T-helper 22 cell (primary cell): ENCODE measurements at places on chromosomes 6 and 20.

- DNase-seq, result no peak
Measured at GRCh38 chr20:11502061-11502460, 415.6 kb upstream of the BTBD3 start.

DNA sequence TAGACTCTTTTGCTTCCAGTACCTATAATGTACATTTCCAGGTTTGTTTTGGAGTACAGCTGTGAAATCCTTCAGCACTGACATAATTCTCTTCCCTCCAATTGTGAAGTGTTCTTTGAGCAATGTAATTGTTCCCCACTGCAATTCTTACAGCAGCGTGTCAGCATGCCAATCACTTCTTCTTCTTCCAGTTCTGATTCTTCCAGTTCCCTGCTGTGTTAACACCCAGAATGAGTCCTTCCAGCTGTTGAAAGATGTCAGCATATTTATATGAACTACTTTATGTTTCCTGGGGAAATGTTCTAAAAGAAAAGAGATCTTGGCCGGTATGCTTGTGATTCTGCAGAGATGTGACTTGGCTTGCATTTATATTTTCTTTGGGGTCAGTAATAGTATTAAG, 213.9 kb downstream of the UNC5CL start:
- DNase-seq, result no peak

DNA sequence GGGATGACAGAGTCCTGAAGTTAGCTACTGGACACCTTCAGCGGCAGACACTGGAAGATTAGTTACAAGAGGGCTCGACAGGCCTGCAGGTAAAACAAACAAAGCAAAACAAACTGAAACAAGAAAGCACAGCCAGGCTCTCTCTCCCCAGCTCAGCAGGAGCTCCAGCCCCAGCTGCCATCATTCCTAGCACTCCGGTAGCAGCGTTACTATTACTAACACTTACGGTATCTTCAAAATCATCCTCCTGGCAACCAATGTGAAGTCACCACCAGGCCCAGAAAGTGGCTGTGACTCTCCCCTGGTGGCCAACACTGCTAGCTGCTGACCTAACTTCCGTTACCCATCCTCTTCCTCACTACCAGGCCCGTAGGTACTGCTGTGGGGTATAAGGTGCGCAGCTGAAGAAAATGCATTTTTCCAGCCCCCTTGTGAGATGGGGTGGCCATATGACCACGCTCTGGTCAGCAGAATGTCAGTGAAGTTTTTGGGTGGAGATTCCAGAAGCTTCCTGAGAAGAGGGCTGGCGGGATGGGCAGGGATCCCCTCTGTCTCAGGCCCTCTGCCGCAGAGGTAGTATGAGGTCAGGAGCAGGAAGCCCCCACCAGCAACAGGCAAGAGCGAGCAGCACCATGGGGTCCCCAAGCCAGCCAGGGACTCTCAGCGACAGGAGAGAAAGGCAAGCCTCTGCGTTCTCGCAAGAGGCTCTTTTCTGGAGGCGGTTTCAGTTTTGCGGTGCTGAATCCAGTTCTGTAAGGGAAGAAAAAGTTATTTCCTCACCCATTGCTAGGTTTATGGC, 37.4 kb upstream of the TBXT start:
- no peak for DNase-seq

DNA sequence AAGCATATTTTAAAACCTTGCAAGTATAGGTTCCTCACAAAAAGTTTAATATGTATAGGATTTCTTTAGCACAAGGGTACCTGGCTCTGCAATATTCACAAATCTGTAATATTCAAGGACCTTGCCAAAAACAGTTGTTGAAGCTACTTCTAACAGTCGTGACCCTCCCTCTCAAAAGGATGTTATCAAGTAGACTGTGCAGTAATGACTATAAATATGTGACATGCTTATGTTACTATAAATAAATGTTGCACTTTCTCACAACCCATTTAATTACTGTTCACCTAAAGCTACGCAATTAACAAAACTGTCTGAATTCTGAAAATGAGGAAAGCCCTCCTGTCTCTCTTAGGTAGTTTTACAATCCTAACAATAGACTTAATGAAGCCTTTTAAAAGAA, 41.8 kb downstream of the FYN start:
- DNase-seq, result no peak

DNA sequence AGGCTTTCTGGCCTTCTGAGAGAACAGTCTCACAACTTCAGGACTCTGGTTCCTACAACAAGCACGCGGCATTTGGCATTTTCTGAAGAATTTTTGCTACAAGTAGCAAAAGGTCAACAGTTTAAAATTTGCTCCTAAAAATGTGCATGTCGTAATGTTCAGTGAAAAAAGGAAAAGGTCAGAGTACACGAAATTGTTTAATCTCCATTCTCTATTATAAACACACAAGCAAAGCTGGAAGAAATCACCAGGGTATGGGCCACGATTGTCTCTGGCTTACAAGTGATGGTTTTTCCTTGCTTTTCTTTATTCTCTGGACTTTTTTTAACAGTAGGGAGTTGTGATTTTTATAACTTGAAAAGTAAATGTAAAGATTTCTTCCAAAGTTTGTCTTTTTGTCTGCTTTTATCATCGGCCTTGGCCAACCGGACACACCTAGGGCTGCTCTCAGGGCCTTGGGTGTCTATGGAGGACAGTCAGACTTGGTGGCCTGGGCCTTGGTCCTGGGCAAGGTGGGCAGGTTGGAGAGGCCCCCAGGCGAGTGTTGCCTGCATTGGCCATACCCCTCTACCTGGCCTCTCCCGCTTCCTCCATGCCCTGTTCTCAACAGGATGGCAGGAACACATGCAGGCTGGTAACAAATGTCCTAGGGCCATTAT, 32.4 kb downstream of the PLEKHG1 start:
- DNase-seq, result no peak

DNA sequence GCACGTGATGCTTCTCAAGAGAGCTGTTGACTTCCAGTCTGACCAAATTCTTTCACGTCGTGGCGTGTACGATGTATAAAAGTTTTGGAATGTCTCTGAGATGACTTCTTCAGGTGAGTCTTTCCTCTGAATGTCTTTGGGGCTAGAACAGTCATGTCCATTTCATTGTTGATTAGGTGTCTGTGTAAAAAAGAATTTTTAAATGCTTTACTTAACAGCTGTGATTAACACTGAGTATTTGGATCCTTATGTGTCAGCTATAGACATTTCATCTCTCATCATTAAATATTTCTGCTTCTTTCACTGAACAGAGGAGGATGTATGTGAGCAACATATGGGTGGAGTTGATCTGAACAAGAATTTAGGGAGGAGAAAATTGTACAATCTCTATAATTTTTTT, 29.3 kb upstream of the KIF13A start:
- no peak for DNase-seq

- no peak for DNase-seq
Measured at GRCh38 chr20:53678990-53679596, 85.5 kb upstream of the ZNF217 start.

DNA sequence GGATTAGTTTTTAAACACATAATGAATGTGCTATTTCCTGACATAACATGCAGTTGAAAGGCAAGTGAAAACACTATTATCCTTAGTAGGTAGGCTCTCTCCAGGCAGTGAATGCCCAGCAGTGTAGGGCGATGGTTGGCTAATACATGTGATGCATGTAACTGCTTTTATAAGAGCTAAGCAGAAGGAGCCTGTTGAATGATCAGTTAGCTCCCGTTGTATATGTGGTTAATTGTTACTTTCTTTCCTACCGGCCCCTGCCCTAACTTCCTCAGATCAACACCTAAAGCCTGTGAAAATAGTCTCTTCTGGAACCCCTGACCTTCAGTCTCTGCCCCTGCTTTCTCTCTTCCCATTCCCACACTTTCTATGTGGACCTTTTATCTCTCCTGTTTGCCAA, 10.5 kb downstream of the SOX4 start:
- DNase-seq, result no peak

DNA sequence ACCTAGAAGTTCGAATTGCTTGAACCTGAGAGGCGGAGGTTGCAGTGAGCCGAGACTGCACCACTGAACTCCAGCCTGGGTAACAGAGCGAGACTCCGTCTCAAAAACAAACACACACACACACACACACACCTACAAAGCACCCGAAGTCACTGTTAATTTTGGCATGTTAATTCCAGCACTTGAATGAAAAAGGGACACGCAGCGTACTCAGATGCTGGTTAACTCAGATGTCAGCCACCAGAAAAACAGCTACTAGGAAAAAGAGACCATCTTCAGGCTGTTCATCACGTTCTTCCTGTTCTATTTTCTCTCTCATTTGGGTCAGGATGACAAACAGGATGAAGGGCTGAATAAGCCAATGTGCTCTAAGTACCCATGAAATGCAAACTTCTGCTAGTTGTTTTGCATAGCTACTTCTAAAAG, 46.9 kb downstream of the BLOC1S5 start:
- DNase-seq, result no peak

DNA sequence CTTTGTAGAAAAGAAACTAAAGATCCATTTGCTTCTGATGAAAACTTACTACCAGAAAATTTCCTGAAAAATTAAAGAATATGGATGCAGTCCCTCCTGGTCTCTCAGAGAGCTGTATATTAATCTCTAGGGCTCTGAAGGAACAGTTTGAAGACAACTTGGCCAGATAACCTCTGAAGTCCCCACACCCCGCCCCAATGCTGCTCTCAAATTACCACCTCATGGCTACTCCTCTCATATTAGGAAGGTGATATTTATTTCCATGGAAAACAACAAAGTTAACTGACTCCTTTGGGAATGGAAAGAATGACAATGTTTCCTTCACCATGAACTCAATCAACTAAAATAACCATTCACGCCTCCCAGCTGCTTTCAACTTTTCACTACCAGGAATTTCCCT, 408.4 kb upstream of the FLRT3 start:
- no peak for DNase-seq

DNA sequence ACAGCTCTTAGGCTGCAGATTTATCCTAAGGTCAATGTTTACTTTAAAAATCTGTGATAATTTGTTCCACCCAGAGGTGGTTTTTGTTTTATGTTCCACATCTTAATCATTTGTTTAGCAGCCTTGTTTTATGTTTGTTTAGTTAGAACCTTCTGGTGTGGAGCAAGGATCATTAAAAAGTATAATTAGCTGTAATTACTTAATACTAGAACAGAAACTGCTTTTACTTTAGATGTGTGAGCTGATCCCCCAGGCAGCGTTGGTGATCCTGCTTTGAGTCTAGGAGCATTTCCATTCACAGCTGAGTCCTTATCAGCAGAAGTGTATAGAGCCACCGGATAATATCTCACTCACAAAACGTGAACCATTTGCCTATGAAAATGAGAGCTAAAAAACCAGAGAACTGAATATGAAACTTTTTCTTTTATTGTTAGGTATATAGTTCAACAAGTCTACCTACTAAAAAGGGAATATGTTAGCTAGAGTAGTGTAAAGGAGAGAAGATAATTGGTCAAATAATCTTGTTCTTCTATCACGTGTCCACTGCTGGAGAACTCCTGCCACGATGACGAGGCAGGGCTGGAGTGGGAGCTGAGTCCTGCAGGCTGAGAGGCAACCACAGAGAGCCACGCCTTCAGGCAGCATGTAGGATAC, 78.5 kb downstream of the TRMT11 start:
- DNase-seq, result no peak

DNA sequence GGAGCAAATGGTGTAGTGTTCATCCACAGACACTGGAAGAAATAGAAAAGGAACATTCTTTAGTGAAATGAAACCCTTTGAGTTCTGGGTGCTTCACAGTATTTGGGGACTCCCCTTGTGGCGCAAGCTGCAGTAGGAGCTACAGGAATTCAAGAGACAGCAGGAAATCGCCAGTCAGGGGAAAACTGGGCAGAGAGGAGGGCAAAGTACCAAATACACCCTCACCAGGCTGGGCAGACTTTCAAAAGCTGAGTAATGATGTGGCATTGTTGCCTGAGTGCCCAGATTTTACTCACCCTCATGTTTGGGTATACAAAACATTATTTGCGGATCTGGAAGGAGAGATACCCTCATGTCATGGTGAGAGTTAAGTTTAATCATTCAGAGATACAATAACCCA, 97.9 kb downstream of the SOD2 start:
- no peak for DNase-seq

DNA sequence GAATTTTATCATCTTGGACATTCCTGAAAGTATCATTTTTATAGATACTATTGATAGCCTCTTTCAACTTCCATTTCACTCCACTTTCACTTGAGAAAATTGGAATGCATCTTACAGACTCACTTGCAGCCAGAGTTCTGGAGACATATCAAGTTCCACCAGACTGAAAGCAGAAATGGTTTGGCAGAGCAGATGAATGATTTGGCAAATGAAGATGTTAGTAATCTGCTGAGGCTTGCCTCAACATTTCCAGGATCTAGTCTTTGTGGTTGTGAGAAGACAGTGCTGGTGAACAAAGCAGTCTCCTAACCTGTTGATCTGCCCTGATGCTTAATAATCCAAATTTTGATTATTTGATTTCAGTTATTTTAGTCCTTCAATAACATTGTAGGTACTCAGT, 202.6 kb downstream of the TRDN start:
- no peak for DNase-seq

GRCh38 chr6:31837369-31838113, 10.0 kb downstream of the HSPA1B start:
- DNase-seq, result no peak

DNA sequence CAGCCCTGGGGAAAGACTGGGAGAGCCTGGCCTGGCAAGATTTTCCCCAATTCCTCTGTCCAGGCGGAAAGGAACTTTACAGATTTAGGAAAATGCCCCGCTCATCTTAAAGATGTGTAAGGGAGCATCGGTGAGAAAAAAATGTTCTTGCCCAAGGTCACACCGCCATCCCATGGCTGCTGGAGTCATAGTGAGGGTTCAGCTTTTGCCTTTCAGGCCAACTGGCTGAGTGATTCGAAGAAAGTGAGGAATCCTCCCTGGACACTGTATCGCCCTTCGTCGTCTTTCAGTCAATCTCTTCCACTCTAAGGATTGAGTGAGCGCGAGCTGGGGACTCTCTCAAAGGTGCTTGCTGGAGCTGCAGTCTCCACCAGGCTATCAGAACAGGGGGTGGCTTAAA, 1.4 kb downstream of the WFDC2 start:
- no peak for DNase-seq

- DNase-seq, result no peak
Measured at GRCh38 chr20:34180460-34181120, 60.6 kb upstream of the ASIP start.

DNA sequence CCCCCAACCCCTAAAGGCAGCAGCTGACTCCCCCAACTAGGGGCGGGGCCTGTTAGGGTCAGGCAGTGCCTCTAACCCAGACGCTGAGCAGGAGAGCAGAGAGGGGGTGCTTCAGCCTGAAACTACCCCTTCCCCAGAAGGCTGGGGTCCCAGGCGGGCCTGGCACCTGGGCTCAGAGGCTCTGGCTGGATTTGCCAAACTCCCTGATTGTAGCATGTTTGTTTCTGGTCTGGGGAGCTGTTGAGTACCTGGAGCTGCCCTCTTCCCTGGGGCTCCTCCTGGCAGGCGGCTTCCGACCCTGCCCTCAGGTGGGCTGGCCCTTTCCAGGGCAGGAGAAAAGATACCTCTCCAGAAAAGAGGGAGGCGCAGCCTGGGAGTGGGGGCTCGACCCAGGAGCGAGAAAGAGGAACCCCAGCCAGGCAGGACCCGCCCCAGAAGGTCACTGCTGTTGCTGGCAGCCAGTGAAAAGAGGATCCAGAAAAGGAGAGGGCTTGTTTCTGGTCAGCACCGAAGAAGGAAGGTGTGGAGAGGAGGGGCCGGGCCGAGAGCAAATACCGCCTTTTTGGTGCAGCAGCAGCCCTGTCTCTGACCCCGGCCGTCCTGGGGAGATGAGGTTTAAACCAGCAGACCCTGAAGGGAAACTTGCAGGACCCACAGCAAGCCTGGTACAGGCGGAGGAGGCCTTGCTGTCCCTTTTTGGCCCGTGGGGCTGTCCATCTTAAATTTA, 810 bp upstream of the ABHD16B start:
- no peak for DNase-seq

- DNase-seq, result no peak
Measured at GRCh38 chr6:107488875-107489635, 862 bp upstream of the SOBP start.
